Hematopoietic multipotent progenitor cell (in vitro differentiated cells): ENCODE measurements at places on chromosomes 2 and 18.

DNA sequence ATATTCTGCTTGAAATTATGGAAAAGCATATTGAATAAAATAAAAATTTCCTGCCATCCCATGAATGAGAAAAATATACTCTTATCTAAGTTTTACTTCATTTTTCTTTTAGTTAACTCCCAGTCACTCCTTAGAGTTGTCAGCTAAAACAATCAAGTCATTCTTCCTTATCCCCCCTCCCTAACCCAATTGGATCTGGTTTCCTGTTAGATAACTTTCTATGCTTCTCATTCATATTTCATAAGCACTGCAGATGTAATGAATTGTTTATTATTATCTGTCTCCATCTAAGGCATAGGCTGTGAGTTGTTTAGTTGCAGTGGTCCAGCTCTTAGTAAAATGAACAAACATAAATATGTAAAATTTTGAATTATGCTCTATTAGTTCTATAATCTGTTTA is 244.0 kb upstream of the GCFC2 start:
- no peak for DNase-seq

DNA sequence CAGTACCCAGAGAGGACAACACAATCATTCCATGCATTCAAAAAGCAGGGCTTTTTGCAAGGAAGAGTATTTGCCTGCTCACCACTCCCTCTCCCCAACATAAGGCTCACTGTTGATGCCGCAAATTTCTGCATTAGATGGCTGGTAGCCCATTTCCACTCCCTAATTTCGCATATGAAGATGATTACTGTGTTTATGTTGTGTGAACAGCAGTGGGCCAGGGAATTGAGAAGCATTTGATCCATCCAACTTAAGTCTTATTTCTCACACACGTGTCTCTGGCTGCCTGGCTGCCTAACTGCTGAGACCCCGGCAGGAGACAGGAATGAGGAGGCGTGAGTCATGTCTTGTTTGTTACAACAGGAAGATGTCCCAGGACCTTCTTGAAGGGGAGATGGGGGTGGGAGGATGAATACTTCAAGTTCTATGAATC is 294.1 kb downstream of the ALK start:
- no peak for DNase-seq

- DNase-seq, result no peak
These were observed 4.8 kb upstream of the CDC42EP3 start for GRCh38 chr2:37676274-37676673.

DNA sequence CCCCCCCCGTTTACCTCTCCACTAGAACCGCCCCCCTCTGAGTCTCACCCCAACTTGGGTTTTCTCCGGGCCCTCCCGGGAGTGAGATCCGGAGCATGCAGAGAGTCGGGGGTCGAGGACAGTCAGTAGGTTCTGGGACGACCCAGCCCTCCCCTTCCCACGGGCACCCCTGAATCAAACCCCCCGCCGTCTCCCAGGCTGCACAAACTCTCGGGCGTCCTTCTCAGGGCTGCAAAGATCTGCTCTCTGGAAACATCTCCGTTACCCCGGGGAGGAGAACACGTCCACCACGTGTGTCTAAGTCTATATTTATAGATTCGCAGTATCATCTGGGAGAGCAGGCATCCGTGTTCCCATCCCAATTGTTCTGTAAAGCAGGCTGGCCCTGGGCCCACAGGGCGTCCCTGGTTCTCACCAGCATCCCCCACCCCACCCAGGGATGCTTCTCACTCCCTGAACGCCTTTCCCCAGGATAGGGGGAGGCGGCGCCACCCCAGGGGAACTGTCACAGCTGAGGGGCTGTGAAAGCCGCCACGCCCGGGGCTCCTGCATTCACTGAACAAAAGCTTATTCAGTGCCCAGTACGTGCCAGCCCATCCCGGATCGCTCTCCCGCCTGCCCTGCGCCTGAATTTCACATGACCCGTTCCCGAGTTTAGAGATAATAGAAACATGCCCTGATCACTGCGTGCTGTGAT is 765 bp upstream of the DIPK1C start:
- no peak for DNase-seq

DNA sequence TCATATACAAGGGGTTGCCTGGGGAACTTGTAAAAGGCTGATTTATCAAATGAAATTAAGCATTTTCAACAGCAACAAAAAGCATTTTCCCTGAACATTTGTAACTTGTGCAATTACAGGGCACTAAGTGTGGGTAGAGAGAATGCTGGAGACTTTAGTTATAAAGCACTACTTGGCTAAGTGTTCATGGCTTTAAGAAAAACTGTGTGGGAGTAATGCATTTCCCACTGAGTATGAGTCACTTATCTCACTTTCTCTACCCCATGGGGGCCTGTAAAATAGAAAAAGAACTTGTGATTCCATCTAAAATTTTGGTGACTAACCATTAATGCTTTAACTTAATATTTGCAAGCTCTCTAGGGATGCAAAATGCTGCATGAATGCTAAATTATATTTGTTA is 193.4 kb downstream of the CCDC102B start:
- no peak for DNase-seq
